Hematopoietic multipotent progenitor cell (in vitro differentiated cells): ENCODE measurements at places on chromosomes 4 and X. TPM values are rescaled to one million over a fixed set of nuclear protein-coding genes. Genes with fewer than 3 reads are reported as not detected.

Gene TCEAL9
- 4.0 TPM for total RNA-seq

DNA sequence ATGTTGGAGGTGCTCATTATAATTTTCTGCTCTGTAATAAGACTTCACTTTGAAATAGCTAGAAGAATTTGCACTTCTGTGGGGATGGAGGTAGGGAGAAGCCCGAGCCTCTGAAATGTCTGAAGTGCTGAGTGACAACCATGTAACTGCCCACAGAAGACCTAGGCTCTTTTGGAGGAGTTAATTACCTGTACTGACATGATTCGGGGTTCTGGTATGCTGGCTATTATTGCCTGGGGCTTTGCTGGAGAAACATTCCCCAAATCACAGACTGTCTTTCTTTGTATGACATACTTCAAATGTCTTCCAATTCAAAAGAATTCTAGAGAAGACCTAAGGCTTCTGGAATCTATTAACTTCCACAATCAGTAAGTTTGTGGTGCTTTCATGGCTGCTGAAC, 211.2 kb upstream of the POF1B start:
- DNase-seq = no peak

Gene ZFP42
- total RNA-seq = not detected

Gene NCAPG
- 1.6 TPM for total RNA-seq

DNA sequence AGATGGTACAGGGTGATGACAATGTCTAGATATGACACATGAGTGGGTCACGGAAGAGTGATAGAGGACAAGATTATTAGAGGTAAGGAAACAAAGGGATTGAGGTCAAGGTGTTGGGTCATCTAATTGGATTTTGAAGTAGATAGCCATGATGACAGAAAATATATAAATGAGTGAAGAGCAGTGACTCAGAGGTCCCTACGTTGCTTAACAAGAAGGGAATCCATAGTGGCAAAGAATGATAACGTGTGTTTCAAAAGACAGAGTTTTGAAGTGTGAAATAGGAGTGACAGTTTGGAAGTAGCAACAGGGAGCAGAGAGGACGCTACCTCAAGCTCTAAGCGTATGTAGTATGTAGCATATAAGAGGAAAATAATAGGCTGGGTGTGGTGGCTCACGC, 22.2 kb upstream of the CAMK2D start:
- DNase-seq = no peak

- DNase-seq = no peak
Measured at GRCh38 chrX:129480889-129481288, 42.4 kb downstream of the SMARCA1 start.

- DNase-seq = no peak
Measured at GRCh38 chrX:41386222-41386990, 52.4 kb downstream of the DDX3X start.

DNA sequence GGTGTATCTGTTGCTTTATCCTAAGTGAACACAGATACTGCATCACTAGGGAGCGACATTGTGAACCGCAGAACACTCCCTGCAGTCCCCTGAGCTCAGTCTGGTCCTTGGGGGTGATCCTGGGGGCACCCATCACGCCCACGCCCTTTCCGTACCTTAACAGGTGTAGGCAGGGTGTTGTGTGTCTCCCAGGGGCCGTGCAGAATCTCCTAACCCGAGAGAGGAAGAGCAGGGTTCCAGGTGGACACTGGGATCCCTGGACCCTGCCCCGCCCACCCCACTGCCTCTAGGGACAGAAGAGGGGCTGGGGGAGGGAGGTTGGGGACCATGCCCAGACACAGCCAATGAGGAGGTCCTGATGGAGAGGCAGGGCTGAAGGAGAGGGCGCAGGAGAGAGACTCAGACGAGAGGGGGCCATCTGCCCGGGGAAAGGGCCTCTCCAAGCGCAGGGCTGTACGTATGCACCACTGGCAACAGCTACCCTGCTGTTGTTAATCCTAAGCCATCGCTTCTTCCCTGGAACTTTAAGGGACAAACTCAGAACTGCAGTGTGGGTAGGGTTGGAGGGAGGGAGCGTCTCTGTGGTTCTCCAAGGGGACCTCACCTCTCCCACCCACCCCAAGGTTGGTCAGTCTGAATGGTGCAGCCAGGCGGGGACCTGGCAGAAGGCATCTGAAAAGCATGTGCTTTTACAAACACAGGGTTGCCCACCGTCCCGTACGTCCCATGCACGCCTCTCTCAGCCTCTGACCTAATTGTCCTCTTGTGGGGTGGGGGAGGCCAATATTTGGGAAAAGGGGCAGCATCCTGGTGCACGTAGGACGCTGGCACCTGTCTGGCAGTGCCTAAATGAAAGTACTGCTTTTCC, 2.5 kb downstream of the P2RY8 start:
- peak; percentile 18 for DNase-seq

DNA sequence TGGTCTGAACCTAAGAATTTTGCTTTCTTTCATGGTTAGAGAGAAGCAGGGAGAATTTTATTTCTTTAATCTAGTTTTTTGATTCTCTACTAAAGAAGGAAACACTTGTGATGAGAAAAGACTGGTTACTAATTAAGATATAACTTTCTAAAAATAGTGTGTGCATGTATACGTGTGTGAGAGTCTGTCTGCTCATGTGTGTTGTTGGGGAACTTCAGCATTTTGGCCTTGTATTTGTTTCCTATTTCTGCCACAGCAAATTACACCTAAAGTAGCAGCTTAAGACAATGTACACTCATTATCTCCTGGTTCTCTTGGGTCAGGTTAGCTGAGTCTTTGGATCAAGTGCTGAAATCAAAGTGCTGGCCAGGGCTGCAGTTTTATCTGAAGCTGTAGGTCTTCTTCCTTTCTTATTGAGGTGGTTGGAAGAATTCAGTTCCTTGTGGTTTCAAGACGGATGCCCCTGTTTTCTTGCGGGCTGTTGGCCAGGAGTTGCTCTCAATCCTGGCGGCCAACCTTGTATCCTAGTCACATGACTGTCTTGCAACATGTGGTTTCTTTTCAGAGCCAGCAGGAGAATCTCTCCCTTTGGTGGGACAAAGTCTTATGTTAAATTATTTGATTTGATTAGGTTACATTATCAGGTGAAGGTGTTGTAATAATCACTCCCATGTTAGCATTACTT, 188.4 kb upstream of the CLNK start:
- DNase-seq = no peak
